Fibroblast of the aortic adventitia (primary cell): ENCODE measurements at places on chromosomes 5 and 9.

- DNase-seq: peak; percentile 81
These were observed 44.4 kb downstream of the SEC61B start for GRCh38 chr9:99266255-99267023.

DNA sequence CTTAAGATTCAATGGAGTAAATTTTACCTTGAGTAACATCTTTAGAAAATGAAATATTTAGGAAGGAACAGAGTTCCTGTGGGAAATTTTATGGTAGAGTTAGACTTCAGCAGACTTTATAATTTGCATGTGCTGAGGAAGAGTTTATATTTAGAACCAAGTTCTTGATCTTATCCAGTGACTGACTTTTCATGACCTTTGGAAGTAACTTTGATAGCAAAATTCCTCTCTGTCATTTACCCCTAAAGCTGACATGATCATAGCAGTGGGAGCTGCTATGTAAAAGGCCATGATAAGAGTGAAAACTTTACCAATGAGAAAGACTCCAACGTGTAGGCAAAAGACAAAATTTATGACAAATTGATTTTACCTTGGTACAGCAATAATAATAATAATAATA lies 1071.8 kb upstream of the DMAC1 start:
- no peak for DNase-seq

GRCh38 chr9:33221568-33221884 lies 18.4 kb upstream of the SPINK4 start:
- DNase-seq: no peak

GRCh38 chr5:84343171-84343570 lies 41.5 kb downstream of the EDIL3 start:
- peak; percentile 74 for DNase-seq

GRCh38 chr9:87657893-87658292 lies 68.0 kb upstream of the CTSL start:
- DNase-seq: no peak

- no peak for DNase-seq
These were observed 287.3 kb downstream of the EBF1 start for GRCh38 chr5:158812408-158812807.

DNA sequence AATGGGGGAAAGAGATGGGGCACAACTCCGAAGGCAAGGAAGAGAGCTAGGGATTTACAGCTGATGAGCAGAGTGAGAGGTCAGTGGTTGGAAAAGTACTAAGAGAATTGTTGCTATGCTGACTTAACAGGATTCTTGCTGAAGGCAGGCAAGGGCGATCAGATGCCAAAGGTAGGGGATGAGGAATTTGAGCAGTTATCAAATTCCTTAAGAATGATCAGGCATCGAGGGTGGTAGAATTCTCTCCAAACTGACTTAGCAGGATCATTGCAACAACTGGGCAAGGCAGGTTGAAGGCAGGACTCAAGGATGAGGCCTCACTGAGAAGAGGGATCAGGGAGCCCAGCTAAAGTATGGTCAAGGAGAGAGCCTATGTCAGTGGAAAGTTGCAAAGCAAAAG lies 171.0 kb downstream of the HSD17B3 start:
- DNase-seq: no peak

DNA sequence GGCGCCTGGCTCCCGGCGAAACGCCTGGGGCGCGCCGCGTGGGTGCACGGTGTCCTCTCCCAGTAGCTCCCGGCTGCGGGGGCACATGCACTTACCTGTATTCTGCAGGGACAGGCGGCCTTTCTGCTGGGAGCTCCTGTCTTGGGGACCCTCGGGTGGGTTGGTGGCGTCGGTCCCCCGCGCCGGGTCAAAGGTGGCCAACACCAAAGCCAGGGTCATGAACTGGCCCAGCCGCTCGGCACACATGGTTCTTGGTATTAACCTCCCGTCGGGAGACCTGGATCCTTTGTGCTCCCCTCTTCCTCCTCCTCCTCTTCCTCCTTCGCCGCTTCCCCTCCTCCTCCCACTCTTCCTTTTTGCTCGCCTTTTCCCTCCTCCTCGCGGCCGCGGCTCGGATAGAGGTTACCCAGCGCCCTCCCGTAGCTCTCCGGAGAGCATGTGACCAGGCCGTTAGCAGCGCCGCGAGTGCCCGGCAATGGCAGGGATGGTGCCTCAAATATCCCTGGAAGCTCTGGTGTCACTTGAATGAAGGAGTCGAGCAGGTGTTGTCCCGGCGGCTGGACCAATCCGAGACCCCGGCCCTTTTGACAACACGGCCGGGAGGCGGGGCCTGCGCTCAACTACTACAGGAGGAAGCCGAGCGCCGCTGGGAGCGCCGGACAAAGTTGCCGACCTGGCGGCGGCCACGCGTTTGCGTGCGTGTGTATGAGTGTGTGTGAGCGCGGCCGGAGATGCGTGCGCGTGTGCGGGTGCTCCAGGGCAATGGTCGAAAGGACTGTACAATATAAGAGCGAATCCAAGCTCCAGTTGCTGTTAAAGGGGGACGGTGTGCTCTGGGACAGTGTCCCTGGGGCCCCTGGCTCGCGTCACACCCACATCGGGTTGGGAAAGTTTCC lies at the start of gene STC2:
Gene STC2, minus strand, starts transcription at position 467 of the 896 bp plus-strand sequence. Its CDS starts 221 bp downstream, at position 246.
- peak; percentile 93 for DNase-seq

GRCh38 chr5:177474846-177475562 lies 1.6 kb upstream of the DBN1 start:
- DNase-seq: no peak

DNA sequence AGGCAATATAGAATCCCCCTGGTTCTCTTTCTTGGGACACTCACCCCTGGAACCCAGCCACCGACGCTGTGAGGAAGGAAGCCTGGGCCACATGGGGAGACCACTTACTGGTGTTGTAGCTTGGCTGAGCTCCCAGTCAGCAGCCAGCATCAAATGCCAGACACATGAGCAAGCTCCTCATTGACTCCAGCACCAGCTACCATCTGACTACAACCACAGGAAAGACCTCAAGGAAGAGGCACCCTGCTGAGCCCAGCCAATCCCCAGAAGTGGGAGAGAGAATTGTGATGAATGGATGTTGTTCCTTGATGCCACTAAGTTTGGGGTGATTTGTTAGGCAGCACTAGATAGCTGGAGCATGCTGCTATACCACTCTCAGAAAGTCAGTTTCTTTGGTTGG lies 36.0 kb downstream of the BNIP1 start:
- DNase-seq: no peak

DNA sequence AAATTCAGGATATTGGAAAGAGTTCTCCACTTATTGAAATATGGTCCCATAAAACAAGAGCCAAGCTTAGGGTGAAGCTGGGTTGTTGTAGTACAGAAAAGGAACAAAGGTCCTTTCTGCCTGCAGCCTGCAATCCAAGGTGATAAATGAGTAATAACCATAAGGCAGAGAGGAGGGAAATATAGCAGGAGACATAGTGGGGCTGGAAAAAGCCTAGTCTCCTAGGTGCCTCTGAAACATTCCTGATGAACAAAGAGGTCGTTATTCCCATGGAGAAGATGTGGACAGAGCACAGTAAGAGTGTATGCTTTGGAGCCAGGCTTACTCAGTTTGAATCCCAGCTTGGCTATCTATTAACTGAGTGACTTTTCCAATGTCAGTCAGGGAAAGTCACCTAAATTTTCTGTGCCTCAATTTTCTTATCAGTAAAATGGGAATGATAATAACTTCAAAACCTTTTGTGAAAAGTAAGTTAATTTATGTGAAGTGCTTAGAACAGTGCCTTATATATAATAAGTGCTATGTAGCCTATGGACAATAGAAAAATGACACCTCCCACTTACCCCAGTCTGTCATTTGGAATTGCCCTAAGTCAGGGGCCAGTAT lies 110.8 kb upstream of the GRIN3A start:
- DNase-seq: no peak

DNA sequence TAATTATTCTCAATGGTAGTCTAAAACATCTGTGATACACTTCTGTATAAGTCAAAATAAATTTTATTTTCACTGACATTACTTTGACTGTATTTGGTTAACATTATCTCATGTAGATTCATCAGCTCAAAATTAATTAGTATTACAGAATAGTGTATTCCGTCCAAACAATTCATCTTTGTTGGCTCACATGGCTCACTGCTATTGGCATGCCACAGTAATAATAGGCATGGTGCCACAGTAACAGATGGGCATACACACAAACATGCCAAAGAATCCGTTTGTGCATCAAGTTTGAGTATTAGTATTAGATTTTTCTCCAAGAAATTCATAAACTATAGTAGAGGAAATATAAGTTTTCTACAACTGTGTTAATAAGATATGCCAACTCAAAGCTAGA lies 14.2 kb downstream of the AP3B1 start:
- DNase-seq: no peak

DNA sequence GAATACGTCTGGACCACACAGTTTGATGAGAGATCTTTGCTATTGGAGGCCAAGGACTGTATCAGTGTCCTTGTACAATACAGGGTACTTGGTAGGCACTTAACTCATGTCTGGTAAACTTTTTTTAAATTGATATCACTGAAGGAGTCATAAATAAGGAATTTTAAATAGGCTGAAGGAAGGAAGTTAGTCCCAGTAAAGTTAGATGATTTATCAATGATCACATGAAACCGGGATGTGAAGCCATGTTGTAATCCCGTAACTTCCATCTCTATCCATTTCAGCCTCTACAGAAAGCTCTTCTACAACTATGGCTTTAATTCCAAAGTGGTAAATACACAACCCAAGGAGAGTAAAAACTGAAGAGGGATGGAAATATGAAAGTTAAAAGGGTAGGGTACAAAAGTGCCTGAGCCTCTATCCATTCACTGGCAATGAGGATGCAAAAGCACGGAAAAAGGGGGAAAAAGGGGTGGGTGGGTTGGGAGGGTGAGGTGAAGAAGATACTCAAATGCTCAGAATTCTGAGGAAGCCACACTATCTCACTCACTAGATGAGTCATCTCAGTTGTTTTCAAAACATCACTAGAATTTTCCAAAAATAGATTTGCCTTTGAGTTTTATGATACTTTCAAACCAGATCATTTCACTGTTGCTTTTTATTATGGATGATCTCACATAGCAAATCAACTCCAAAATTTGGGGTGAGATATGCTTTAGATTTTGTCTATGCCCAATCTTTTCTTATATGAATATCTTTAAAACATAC lies 1053.5 kb downstream of the NR2F1-AS1 start:
- DNase-seq: no peak
